CD4-positive, alpha-beta T cell treated with Interferon alpha-2 for 1 hour (primary cell): ENCODE measurements at places on chromosomes 1 and 21.

DNA sequence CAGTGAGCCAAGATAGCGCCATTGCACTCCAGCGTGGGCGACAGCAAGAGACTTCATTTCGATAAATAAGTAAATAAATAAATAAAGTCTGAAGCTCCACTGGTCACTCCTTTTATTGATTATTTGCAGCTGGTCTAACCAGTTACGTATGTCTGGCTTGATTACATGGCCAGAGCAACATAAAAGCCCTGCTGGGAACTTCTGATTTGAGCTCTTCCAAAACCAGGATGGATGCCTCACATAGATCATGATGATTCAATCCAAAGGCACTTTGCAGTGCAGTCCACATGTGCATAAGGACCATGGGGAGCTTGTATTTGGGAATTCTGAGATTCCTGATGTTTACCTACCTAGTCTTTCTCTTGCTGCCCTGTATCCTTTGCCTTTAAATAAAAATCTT lies 24.0 kb downstream of the NSUN4 start:
- no peak for DNase-seq

DNA sequence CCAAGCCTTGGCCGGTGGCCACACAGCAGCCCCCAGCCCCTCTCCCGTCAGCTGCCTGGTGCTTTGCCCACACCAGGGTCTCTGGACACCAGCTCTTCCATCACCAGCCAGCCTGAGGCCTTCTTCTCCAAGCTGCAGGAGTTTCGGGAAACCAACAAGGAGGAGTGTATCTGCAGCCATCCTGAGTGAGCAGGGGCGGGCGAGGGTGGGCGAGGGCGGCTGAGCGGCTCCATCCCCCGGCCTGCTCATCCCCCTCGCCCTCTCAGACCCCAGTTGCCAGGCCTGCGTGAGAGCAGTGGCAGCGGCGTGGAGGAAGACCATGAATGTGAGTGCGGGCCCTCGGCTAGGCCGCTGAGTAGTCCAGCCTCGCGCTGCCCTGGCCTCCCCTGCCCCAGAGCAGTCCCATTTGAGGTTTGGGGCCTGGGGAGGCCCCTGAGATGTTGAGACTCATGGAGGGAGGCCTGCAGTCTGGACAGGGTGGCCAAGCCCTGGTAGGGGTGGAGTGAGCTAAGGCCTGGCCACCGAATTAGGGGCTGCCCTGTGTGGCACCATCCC lies 9.7 kb downstream of the MIIP start:
- no peak for DNase-seq

DNA sequence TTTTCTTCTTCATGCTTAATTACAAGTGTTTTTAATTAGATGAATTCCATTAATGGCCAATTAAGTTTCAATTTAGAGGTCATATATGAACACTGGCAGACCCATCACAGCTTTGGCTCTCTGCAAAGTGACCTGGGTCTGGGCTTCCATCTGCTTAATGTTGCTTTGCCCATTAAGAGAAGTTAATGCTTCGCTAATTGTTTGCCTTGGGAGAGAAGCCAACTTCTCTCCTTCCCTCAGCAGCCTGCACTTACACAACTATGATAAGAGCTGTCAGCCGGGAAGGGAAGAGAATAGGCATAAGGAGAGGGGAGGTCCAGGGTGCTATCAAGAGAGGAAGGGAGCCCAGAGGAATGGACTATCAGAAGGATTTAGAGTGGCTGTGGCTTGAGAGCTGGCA lies 29.0 kb upstream of the CCDC190 start:
- no peak for DNase-seq

GRCh38 chr1:155669233-155670162 lies 19.1 kb downstream of the YY1AP1 start:
- DNase-seq, result no peak

GRCh38 chr1:233485809-233486398 lies 128.0 kb upstream of the KCNK1 start:
- DNase-seq, result no peak
